Activated naive CD4-positive, alpha-beta T cell (primary cell): ENCODE measurements at places on chromosomes 6 and 20.

GRCh38 chr6:17486680-17487079, 93.3 kb downstream of the CAP2 start:
- no peak for DNase-seq

DNA sequence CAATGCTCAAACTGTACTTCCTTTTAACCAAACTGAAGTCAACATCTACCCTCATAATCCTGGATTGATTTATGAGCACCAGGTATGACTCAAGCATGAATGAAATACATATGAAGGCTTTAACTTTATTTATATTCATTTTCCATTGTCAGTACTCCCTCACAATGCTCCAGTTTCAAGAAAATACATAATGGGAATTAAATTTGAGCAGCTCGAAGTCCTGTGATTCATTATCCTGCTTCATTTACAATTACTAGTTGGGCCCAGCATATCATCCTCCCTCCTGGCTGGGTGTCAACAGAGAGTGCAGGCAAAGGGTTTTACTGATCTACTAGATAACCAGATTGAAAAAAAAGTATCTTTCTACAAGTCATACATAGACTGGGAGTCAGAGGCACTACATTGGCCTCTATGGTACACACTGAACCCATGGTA, 10.1 kb downstream of the SAMHD1 start:
- no peak for DNase-seq

- no peak for DNase-seq
Observed at GRCh38 chr6:115882174-115882573, 178.5 kb downstream of the FRK start.

GRCh38 chr6:119482850-119483285, 133.3 kb upstream of the MAN1A1 start:
- no peak for DNase-seq

- no peak for DNase-seq
Observed at GRCh38 chr6:149212206-149212605, 105.3 kb upstream of the TAB2 start.

- DNase-seq, result no peak
Observed at GRCh38 chr20:23205611-23206041, 119.5 kb upstream of the CD93 start.

DNA sequence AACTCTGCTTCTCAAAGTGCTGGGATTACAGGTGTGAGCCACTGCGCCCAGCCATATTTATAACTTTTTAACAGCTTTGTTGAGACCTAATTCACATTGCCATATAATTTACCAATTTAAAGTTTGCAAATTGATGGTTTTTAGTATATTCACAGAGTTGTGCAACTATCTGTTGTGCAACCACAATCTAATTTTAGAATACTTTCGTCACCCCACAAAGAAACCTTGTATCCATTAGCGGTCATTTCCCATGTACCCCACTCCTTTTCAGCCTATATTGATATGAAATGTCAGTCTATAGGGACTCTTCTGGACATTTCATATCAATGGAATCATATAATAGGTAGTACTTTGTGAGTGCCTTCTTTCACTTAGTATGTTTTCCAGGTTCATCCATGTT, 55.8 kb downstream of the FOXO3 start:
- DNase-seq, result no peak

GRCh38 chr20:14866841-14867514, 529.6 kb upstream of the FLRT3 start:
- no peak for DNase-seq

DNA sequence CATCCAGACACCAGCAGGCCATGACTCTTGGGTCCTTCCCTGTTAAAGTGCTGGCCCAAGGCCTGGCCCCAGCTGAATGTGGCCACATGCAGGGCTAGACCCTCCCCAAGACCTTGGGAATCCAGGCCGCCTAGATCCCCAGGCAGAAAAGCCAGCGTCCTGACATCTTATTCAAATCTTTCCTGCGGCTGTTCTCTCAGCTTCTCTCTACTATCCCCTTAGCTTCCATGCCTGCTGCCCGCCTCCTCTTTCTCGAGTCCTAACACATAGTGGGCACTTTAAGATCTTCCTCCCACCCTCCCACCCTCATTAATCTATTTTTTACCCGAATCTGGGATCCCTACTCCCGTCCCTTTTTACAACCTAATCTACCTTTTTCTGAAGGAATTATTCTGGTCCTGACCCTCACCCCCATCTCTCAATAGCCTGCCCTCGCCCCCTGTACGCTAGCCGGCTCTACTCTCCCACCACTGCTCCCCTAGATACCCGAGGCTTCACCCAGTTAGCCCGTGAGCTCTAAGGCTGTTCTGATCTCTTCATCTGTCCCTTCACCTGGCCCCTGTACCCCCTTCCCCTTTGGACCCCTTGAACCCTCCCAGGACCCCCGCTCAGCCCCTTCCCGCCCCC, at the start of gene CCHCR1:
Gene CCHCR1, minus strand, starts transcription at position 290 of the 627 bp plus-strand sequence. Its CDS starts 202 bp downstream, at position 88.
- no peak for DNase-seq

GRCh38 chr6:142562865-142563264, 261.1 kb downstream of the ADGRG6 start:
- no peak for DNase-seq

DNA sequence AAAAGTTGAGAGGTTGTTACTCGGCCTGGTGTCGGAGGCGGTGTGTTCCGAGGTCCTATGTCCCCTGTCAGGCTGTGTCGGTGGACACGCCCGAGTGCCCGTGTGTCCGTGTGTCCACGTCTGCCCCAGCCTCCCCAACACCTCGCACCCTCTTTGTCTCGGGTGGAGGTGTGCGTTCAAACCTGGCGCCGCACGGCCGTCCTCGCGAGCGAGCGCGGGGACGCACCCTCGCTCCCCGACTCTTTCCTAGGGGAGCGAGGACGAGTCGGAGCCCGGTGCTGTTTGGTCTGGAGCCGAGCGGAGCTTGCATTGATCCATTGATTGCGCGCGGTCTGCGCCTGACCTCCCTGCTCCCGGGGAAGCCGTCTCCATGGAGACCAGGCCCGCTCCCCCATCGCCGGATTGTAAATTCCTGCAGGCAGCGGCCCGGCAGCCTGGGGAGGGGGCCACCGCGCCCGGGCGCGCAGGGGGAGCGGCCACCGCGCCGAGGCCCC, 411 bp upstream of the SCUBE3 start:
- DNase-seq, result no peak

DNA sequence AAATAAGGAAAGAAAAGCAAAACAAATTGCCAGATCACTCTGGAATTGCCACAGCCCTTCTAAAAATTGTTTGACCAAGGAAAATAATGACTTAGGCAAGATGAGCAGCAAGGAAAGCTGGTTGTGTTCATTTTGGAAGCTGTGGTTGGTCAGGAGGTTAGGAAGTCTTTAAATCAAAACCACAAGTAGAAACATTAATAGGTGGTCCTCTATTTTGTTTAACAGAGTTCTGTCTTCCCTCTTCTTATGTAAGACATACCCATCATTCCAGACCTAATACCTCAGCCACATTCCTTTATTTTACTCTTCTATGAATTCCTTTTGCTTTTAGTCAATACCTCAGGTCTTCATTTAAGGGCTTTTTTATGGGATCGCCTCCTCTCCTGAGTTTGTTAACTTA, 422.2 kb upstream of the PLCB4 start:
- no peak for DNase-seq

GRCh38 chr6:134432036-134432435, 114.1 kb upstream of the SGK1 start:
- DNase-seq, result no peak

DNA sequence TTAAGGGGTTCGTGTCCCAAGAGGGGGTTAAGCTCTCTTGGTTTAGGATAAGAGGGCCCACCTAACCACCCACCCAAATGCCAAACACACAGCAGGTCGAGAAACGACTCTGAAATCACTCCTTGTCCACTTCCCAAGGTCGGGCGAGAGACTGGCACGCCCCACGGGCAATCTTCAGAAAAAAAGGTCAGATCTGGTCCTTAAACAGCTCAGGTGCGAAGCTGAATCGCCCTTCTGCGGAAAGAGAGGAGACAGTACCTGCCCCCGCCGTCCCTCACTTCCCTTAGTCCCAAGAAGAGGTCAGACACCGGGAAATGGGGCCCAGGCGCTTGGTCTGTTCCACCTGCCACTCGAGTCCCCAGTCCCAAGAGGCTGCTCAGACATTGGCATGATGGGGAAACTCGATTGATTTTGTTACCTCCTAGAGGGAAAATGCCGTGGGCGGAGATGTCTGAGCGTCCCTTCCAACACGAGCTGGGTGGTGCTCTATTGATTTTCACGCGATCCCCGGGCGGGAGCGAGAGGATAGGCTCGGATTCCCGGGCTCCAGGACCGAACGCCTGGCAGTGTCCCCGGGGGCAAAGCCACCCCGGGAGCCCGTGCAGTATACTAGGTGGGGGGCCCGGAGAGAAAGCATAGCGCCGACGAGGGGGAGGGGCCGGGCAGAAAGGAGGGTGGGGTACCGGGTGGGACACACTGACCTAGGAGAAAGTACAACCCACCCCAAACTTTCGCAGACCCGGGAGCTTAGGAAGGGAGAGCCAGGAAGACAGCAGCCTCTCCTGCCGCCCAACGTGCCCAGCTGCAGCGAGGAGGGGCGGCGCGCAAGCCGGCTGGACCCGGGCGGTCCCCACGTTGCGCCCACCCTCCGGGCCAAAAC, 1.1 kb upstream of the SAMD5 start:
- DNase-seq, result no peak

- DNase-seq, result no peak
Observed at GRCh38 chr20:54140067-54140466, 33.7 kb downstream of the CYP24A1 start.

DNA sequence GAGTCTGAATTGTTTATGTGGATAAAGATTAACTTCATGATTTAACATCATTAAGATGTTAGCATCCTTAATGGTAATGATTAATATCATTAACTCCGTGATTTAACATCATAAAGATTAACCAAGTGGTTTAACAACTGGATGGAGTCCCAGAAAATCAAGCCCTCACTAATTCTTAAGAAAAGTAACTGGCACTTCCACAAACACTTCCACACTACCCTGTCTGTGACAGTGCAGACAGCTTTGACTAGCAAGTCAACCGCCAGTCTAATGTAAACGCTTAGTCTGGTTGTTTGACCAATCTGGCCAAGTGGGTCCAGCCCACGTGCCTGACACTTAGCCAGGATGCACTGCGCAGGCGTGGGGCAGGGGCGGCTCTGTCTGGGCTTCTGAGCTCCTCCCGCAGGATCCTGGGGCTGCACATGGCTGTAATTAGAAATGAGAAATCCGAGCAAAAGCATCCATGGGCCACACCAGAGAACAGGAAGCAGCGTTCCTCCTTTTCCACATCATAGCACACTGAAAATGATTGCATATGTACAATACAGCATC, 424.2 kb downstream of the FOXA2 start:
- no peak for DNase-seq

DNA sequence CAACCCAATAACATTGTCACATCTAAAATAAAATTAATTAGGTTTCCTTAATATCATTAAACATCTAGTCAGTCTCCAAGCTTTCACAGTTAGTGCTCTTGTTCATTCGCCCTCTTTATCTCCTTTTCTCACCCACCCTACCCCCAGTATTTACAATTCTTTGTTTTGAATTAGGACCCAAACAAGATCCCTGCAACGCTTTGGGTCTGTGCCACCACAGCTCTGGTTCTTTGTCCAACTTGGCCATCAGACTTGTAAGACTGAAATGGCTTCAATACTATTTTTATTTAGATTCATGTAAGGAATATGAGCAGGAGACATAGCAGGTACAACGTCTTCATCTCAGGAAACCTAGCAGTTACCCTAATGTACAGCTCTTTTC, 276.5 kb downstream of the CDKAL1 start:
- no peak for DNase-seq

- DNase-seq, result no peak
Observed at GRCh38 chr6:4085332-4085700, 6.4 kb upstream of the FAM217A start.

DNA sequence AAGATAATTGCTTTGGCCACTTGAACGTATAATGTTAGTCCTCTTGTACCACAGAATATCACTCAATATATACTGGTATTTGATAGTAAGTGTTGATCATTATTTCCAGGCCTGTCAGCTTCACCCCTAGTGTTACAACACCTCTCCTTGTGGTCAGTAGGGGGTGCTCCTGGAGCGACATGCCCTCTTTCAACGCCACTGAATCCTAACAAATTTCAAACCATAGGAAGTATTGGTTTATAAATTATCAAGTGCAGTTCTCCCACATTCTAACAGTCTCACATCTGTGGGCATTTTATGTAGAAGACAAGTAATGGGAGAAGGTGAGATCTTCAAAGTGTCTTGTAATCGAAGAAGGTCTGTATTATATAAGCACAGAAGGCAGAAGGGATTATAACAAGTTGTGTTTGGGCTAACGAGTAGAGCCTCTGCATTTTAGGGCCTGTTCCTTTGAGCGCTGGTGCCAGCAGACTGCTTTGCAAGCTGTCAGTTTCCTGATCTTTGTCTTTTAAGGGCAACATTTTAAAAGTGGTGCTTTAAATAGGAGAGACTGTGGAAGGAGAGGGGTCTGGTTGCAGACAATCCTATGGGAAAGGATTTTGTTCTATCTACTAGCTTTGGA, 57.1 kb upstream of the CEP162 start:
- no peak for DNase-seq

- no peak for DNase-seq
Observed at GRCh38 chr20:23156170-23156841, 70.2 kb upstream of the CD93 start.

GRCh38 chr20:14710951-14711350, 373.5 kb upstream of the FLRT3 start:
- no peak for DNase-seq

DNA sequence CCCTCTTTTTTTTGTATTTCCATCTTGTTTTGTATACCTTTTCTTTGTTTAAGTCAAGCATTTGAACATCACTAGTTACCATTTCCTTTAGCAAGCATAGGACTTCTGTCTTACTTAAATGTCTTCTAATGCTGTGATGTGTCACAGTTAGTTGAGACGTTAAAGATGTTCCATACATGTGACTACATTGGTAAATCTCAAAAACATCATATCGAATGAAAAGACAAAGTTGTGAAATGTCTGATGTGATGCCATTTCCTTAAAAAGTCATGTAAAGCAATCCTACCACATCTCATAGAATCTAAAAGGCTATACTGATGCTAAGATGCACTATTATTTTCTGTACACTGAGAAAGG, 26.8 kb downstream of the SLC16A10 start:
- no peak for DNase-seq
